Stimulated activated CD4-positive, alpha-beta T cell treated with anti-CD3 and anti-CD28 coated beads, TNF-alpha, amount 100 ng/mL, for 4 hours (primary cell): ENCODE measurements at places on chromosomes 16 and 17.

DNA sequence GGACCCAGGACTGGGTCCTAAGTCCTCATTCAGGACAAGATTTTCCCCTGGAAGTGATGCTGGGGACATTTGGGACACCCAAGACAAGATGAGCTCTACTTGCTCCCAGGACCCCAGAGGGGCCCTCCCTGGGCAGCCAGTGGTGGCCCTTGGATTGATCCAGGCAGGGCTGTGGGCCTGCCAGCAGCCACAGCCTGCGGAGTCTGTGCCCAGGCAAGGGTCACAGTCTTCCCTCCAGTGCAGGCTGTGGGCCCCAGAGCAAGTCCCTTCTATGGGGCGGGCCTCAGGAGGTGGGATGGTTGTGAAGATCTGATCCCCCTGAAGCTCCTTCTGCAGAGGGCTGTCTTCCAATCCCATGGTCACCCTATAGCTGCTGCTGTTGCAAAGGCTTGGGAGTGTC is 12.6 kb downstream of the CA7 start:
- no peak for DNase-seq

- DNase-seq, result no peak
These were observed 789 bp downstream of the ITPRIPL2 start for GRCh38 chr16:19114359-19115147.

- DNase-seq, result no peak
These were observed 859 bp downstream of the ALDH3A1 start for GRCh38 chr17:19747159-19747719.

DNA sequence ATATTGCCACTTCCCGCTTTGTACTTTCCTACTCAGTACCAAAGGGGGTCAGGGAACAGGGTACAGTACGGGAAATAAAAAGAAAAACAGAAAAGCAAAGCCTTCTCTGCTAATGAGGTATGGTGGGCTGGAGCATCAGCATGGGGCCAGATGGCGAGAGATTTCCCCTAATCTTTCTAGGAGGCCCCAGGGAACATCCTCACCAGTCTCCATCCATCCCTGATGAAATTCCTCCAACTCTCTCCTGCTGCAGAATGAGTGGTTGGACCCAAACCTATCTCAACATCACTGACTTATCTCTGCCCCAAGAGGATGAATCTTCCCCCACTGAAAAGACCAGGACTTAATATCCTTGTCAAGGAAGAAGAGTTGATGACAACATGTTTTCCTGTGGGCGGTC is 185.6 kb downstream of the C16orf78 start:
- DNase-seq, result no peak

GRCh38 chr17:12386225-12386624 is 279.5 kb upstream of the MYOCD start:
- DNase-seq, result no peak

DNA sequence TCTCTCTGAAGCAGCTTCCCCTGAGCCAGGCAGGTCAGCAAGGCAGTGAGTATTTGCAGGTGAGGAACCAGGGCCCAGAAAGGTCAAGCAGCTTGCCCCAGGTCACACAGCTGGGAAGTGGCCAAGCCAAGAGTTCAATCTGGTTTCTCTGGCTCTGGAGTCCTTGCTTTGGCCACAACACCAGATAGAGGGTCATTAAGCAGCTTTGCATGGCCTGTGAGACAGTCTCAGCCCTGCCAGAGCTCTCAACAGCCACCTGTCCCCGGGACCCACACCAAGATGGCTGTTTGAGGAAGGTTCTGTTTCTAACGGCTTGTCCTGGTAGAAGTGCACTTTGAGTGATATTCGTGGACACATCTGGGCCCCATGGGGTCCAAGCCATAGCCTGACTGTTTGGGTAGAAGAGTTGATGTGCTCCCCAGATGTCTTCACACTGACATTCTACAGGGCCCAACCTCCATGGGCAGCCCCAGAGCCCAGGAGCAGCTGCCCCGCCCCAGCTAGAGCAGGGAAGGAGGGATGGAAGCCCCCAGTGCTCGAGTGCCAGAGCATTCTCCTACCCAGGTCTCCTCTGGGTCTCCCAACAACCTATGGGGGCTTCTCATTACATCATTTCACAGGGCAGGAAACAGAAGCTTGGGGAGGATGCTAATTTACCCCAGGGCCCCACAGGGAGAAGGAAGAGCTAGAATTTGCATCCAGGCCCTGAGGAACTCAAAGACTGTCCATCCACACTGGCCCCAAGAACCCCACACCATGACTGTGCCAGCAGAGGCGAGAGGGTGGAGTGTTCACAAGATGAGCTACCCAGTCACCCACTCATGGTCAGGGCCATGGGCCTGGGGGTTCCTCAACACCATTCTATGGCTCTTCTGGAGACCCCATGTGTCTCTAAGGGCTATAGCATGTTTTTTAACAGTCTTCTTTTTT is 107.3 kb upstream of the CDH5 start:
- DNase-seq, result no peak

DNA sequence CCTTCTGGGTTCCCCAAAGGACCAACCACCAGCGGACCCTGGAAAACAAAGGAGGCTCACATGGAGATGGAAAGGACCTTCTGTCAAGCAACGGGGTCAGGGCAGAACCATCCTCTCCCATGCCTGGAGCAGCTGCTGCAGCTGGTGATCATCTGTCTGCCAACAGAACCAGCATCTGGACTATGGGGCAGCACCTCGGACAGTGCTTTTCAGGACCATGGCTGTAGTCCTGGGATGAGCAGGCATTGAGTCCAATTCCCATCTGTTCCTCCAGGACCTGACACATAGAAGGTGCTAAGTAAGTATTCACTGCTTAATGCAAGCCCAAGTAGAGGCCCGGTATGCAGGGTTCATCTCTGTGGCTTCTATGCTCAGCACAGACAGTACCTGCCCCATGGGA is 304.7 kb downstream of the XYLT1 start:
- no peak for DNase-seq

- no peak for DNase-seq
These were observed 4.8 kb upstream of the MTHFSD start for GRCh38 chr16:86559802-86560305.

- DNase-seq, result no peak
These were observed 163.7 kb upstream of the CHMP6 start for GRCh38 chr17:80827646-80828643.

- no peak for DNase-seq
These were observed 19.5 kb upstream of the SCNN1B start for GRCh38 chr16:23282568-23282967.

- DNase-seq, result peak; percentile 81
These were observed 9.4 kb downstream of the RPL19 start for GRCh38 chr17:39209317-39210092.

GRCh38 chr16:1225051-1225451 is at the start of gene TPSG1:
TPSG1 (minus strand) TSS chr16:1225268; CDS start chr16:1225252, 16 bp downstream.
- no peak for DNase-seq
